Lung (tissue), 17 donors: ENCODE measurements at places on chromosomes 12 and 14. TPM values are rescaled to one million over a fixed set of nuclear protein-coding genes. Genes with fewer than 3 reads are reported as not detected.

GRCh38 chr12:115962216-115962615, 315.3 kb downstream of the MED13L start:
- no peak for DNase-seq

DNA sequence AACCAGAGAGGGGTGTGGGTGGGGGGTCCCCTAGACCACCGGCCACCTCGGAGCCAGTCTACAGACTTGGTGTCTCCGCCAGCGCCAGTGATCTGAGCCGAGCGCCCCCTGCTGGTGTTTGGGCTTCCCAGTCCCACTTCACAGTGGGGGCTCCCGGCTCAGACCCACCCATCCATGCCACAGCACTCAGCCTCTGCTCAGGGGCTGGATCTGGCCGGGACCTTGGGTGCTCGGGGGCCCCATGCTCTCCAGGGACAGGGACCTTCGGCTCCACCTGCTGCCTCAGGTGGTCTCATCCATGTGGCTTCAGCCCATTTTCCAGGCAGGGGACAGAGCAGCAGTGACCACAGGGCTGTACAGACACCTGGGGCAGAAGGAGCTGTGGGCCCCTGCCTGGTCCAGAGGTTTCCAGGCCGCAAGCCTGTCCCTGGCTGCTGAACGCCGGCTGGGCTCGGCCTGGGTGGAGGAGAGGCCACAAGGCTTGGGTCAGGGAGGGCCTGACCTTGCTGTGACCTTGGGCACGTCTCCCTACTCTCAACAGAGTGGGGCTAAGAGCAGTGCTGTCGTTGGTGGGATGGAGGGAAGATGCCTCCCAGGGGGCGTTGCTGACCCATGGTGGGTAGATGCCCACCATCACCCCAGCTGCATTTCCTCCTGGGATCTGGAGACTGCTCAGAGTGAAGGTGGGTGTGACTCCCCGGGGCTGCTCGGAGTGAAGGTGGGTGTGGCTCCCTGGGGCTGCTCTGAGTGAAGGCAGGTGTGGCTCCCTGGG, 86.3 kb downstream of the KIF26A start:
- DNase-seq: no peak

DNA sequence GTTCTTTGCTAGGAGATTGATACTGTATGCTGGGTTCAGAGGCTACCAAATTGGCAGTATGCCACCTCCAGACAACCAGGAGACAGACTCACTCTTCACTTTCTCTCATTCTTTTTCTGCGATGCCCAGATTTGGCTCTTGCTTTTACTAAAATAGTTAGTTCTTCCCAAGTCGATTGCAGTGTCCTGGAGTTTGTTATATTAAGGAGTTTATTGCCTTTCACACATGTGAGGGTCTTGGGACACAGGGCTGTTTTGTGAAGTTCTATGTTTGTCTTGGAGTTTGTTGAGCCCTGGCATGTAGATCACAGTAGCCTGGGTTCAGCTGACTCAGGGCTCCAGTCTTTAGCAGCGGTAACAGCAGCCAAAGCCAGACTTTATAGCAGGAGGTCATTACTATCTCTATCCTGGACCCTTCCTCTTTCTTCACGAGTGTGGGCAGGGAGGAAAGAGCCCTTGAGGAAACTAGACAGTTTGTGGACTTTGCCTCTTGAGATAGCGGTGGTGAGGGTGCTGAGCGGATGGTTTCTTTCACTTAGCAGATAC, 1.6 kb downstream of the MLEC start:
- no peak for DNase-seq

- no peak for DNase-seq
These were observed 47.5 kb downstream of the PPFIBP1 start for GRCh38 chr12:27571463-27571862.

DNA sequence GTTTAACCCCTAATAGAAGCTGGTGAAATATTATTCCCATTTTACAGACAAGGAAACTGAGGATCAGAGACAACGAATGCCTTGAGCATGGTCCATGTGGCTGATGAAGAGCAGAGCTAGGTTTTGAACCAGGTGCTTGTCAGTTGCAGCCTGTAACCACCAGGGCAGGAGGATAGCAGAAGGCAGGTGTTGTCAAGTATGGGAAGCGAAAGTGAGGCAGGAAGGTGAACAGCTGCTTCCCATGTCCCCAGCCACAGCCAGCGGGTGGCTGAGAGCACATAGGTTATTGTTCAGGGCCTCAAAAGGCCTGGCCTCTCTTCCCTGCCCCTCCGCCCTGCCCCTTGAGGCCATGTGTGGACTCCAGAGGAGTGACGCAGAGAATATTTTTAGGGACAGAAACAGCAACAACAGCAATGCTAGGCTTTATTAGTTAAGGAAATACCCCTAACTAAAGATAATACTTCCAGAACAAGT, 39.6 kb downstream of the IQSEC3 start:
- DNase-seq: no peak

- no peak for DNase-seq
These were observed 50.5 kb upstream of the HIF1A start for GRCh38 chr14:61644834-61645233.

GRCh38 chr12:76317976-76318375, 30.2 kb downstream of the BBS10 start:
- DNase-seq: no peak

- no peak for DNase-seq
These were observed 6.4 kb downstream of the ERP27 start for GRCh38 chr12:14931791-14932560.

- DNase-seq: peak; percentile 73
These were observed 100.7 kb upstream of the TBX5 start for GRCh38 chr12:114506651-114507050.

DNA sequence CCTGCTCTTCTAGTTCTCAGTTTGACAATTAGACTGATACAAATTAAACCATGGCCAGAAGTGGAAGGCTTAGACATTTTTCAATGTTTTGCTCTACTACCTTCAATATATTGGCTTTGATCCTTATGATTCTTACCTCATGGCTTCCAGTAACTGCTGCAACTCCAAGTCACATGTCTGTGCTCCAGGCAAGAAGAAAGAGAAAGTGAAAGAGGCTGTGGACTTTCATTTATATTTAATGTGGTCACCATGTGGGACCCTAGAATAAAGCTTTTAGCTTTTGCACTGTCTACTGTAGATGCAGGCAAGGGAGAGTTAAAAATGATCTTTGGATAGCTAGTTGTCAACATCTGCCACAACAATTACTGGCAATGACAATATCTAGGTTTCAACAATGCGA, 214.3 kb upstream of the PDE3A start:
- DNase-seq: no peak

DNA sequence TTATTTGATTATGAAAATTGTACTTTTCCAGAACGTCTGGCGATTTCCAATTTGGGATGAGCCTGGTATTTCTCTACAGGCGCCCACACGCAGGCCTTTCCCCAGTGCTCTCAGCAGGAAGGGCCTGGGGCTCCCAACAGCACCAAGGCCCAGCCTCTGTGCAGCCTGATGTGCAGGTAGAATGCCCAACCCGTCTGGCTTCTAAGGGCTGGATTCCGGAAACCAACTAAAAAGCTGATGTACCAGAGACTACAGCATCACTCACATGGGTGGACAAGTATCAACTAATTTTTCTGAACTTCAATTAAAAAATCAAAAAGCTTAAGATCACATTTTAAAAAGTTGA, 25.8 kb downstream of the CDC42BPB start:
- no peak for DNase-seq

- peak; percentile 96 for DNase-seq
These were observed 143.4 kb upstream of the C14orf180 start for GRCh38 chr14:104436047-104436591.

GRCh38 chr12:49678711-49679110, 28.5 kb downstream of the FMNL3 start:
- no peak for DNase-seq

- peak; percentile 39 for DNase-seq
These were observed 315 bp downstream of the LTB4R2 start for GRCh38 chr14:24310265-24310645.

DNA sequence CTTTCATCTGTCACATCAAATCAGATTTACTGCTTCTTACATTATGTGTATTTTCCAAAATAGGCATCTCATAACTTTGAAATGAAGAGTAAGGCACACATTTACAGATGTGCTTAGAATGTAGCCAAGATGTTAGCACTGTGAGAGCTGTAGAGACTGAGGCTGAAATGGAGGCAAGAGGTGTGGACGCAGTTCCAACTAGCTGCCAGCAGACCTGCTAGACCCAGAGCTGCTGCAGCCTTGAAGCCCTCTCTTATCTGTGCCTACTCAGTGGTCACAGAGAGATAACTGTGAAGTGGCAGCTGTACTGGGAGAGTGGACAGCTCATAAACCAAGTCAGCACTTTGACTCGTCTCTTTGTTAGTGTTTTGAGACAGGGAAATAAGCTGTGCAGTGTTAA, 470.9 kb downstream of the CCER1 start:
- peak; percentile 77 for DNase-seq

DNA sequence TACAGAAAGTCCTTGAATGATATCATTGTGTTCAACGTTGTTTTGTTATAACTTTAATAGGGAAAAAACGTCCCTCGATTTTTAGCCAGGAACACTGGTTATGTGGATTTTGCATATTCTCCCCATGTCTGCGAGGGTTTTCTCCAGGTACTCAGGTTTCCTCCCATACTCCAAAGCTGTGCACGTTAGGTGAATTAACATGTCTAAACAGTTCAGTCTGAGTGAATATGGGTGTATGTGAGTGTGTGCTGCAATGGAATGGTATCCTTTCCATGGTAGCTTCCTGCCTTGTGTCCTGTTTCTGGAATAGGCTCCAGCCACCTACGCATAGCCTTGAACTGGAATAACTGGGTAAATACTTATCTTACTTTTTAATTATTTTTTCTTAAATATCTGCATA, 810.8 kb upstream of the ATXN7L3B start:
- DNase-seq: no peak

GRCh38 chr14:71078500-71078899, 171.2 kb downstream of the PCNX1 start:
- DNase-seq: no peak

DNA sequence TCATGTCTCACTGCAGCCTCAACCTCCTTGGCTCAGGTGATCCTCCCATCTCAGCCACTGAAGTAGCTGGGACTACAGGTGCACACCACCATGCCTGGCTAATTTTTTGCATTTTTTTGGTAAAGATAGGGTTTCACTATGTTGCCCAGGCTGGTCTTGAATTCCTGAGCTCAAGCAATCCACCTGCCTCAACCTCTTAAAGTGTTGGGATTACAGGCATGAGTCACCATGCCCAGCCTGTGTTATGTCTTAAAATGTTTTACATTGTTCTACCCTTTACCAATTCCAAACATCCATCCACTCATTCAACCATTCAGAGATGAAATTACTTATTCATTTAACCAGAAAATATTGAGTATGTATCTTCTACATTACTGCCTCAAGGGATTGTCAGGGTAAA, 111.6 kb upstream of the BTG1 start:
- DNase-seq: no peak

DNA sequence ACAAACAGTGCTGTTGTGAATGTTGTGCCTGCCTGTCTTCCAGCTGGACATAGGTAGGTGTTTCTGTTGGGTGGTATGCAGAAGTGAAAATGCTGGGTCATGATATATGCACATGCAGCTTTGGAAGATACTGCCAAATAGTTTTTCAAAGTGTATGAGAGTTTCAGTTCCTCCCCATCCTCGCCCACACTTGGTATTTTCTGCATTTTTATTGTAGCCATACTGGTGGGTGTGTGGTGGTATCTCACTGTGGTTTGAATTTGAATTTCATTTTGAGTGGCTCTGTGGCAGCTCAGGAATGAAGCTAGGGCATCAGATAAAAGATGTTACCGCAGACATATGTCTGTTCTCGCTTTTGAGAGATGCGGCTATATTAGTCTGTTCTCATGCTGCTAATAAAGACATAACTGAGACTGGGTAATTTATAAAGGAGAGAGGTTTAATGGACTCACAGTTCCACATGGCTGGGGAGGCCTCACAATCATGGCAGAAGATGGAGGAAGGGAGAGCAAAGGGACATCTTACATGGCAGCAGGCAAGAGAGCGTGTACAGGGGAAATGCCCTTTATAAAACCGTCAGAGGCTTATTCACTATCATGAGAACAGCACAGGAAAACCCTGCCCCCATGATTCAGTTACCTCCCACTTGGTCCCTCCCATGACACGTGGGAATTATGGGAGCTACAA, 183.1 kb downstream of the CAND1 start:
- no peak for DNase-seq

DNA sequence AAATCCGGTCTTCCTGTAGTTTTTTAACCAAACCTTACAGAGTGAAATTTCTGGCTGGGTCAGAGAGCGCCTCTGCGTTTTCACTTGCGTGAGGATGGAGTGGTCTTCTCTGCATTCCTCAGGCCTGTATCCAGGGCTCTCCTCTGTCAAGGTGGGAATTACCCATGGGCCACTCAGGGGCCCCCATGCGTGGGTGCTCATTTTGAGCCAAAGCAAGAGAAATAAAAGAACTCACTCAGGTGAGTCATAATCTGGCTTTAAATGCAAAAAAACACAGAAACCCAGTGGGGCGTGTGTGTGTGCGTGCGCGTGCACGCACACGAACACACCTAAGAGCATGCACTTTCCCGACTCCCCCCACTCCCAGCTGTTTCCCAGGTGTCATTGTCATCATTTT, 104.0 kb upstream of the PWP1 start:
- DNase-seq: no peak

DNA sequence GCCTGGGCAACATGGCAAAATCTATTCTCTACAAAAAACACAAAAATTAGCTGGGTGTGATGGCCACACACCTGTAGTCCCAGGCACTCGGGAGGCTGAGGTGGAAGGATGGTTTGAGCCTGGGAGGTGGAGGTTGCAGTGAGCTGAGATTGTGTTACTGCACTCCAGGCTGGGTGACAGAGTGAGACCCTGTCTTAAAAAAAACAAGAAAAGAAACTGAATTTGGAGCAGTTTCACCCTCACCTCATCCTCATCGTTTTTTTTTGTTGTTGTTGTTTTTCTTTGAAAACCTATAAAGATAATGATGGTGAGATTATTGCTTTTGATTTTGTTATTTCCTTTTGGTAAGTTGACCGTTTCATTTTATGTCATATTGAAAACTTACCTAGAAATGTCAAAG, 60.7 kb downstream of the SLC38A6 start:
- DNase-seq: no peak

DNA sequence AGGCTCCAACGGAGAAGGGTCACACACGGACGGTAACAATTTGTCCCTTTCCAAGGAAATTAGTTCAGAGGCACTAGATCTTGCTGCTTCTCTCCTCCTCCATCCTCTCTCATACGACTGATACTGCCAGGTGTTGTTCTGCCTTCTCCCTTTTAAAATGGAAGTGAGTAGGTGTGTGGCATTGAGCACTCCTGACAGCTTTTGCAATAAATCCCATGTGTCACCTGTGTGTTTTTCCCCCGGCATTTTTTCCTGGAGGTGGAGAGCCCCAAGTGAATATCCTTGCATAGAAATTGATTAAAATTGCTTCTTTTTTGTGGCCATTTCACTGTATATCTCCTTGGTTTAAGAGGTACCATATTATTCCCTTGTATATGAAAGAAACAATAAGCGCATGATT, 26.2 kb upstream of the AKAP5 start:
- DNase-seq: no peak

- no peak for DNase-seq
These were observed 1027.0 kb downstream of the VRK1 start for GRCh38 chr14:97824218-97824617.

GRCh38 chr14:36935976-36936678, 236.3 kb downstream of the SLC25A21 start:
- DNase-seq: no peak

DHH gene
- 1.3 TPM for total RNA-seq

CLEC7A gene
- 50.8 TPM for total RNA-seq

CCDC38 gene
- total RNA-seq: not detected

FGF23 gene
- total RNA-seq: not detected

SOAT2 gene
- total RNA-seq: 0.21 TPM

TAS2R7 gene
- total RNA-seq: not detected

TGFB3 gene
- total RNA-seq: 47.7 TPM

ANGEL1 gene
- 19.5 TPM for total RNA-seq

CIROP gene
- not detected for total RNA-seq
